ENCODE measurements at places on chromosomes 6 and 20.

- peak; percentile 84 for DNase-seq
Measured at GRCh38 chr20:50146732-50147662, 6.5 kb downstream of the PEDS1 start.

DNA sequence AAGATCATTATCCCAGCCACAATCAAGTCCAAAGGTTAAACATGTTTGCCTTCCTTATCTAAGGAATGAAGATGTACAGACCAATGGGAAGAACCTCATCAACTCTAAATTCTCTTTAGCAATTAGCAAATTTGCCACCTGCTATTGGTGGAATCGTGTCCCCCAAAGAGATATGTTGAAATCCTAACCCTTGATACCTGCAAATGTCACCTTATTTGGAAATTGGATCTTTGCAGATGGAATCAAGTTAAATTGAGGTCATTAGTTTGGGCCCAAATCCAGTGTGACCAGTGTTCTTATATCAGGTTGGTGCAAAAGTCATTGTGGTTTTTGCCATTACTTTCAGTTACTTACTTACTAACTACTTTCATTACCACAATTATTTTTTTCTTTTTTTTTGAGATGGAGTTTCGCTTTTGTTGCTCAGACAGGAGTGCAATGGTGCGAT, 31.3 kb downstream of the KLHL31 start:
- DNase-seq = no peak

DNA sequence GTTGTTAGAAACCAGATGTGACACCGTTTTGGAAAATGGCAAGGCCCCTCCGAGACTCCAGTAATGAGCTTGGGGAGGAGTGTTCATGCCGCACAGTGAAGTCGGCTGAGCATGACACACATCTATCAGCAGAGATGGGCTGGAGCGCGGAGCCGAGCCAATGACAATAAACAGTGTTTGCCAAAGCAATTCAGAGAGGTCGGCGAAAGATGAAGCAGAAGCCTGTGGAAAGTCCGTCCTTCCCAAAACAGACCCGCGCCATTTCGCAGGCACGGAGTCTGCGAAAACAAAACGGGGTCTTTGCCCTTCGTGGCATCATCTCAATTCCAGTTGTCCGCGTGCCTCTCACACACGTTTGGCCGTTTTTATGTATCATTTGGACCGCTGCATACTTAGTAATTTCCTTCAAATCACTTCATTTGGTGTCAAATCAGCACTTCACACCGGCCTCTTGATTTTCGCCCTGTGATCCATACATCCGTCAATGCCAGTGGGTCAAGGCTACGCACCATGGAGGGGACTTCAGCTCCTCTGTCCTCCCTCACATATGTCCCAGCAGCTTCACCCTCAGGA, 71.3 kb downstream of the SULF2 start:
- DNase-seq = no peak

DNA sequence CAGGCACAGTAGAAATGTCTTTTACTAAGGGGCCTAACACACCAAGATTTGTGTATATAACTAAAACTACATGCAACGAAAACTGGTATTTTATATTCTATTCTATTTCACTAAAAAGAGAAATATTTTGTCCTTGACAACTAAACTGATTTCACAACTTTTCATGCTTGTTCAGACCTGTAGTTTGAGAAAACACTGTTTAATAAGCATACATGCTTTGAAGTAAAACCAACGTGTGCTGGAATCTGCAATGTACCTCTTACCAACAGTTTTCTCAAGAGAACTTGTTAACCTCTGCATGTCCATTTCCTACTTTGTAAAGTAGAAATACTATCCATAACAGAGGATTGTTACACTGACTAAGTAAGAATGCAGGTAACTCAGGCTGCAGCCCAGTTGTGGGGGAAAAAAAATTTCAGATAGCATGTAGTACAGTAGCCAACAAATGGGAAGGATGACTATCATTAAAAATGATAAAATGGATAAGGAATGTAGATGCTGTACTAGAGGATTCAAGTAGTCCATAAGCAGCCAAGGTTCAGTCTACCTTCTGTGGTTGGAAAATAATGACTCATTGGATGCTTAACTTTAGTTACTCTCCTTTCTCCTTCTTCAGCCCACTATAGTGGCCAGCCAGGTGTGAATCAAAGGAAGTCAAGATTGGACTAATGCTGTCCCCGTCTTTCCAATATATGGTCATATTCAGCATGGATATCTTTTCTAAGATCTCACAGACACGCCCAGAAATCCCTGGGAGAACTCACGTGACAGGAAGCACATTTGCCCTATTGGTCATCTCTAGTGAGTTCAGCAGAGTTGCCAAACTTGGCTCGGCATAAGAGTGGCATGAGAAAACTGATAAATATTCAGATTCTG, 65.2 kb downstream of the HFE start:
- no peak for DNase-seq

- no peak for DNase-seq
Measured at GRCh38 chr6:63526931-63527330, 45.3 kb upstream of the LOC128125822 start.

DNA sequence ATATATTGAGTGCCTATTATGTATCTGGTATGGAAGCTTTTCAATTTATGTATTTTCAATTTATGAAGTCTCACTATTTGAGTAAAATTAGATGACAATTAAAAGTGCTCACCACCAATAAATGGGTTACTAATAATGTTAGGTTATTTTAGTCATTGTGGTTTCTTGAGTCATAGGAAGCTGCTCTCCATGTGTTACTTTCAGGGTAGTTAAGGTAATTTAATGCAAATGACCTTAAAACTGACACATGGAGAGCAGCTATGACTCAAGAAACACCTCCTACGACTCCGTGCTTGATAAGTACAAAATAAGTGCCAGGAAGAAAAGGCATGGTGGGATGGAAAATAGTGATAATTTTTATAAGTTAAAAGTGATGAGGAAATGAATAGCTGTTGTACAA, 16.5 kb upstream of the TINAG start:
- no peak for DNase-seq

DNA sequence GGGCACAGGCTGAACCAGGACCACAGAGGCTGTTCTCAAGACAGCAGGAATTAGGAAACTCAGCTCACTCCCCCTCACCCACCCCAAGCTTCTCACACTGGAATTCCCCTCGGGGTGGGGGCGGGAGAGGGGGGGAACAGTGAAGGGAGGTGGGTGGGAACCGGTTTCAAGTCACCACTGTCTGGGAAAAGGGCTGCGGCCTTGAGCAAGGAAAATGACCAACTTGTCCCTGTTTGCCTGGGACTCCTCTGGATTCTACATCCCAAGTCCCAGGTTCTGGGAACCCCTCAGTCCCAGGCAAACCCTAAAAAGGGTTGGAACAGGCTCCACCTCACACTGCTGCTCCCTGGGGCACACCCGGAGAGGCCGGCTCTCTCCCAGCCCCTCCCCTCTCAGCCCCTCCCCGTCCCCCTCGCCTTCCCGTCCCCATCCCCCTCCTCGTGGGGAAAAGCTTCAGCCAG, 230.7 kb downstream of the TFAP2C start:
- no peak for DNase-seq
